ENCODE measurements at places on chromosomes 5 and 9. TPM values are rescaled to one million over a fixed set of nuclear protein-coding genes. Genes with fewer than 3 reads are reported as not detected.

The PGM5 gene
- total RNA-seq: not detected

The DEPDC1B gene
- total RNA-seq: 1.3 TPM

The ADAMTS19 gene
- 0.21 TPM for total RNA-seq

The SPINK5 gene
- total RNA-seq: 51.3 TPM

The POU5F2 gene
- 1.7 TPM for total RNA-seq

The SLC1A1 gene
- 1.8 TPM for total RNA-seq

The SUSD3 gene
- total RNA-seq: 0.78 TPM

The GALNT12 gene
- 0.34 TPM for total RNA-seq

The WDR36 gene
- total RNA-seq: 69.4 TPM

The FABP6 gene
- total RNA-seq: 0.64 TPM

The GPX3 gene
- 63.4 TPM for total RNA-seq

The FRMD3 gene
- total RNA-seq: 0.43 TPM

The ANKRD34B gene
- not detected for total RNA-seq

The CENPK gene
- total RNA-seq: 4.8 TPM

The LCNL1 gene
- total RNA-seq: not detected

The FSTL4 gene
- total RNA-seq: 0.34 TPM

The RELL2 gene
- 16.1 TPM for total RNA-seq

The ASPN gene
- total RNA-seq: not detected

The RASGEF1C gene
- not detected for total RNA-seq

The ITK gene
- not detected for total RNA-seq

The ZNF367 gene
- 0.14 TPM for total RNA-seq

The ACOT12 gene
- total RNA-seq: not detected

The KCNN2 gene
- under 0.01 TPM for total RNA-seq

The RIGI gene
- 6.5 TPM for total RNA-seq
